ENCODE measurements at places on chromosomes 5 and 9. TPM values are rescaled to one million over a fixed set of nuclear protein-coding genes. Genes with fewer than 3 reads are reported as not detected.

Gene IL6ST
- total RNA-seq: 176 TPM

- no peaks in the 10 kb centered on the region for H3K27me3 ChIP-seq
- no peak overlapping the region for H3K4me3 ChIP-seq
- H3K27ac ChIP-seq: no peak overlapping the region
- no peak for DNase-seq
These were observed 190.6 kb downstream of the MPDZ start for GRCh38 chr9:13088720-13089427.

DNA sequence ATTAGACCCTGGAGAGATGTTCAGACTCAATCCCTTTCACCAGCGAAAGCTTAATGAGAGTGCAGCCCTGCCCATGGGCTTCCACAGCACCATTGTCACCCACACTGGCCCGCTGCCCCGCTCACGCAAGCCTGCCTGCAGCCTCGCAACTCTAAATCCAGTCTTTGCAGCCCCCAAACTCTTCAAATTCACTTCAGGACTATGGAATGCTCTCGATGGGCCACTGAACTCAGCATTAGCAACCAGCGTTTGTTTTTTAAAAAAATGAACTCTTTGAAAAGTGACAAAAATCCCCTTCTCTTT is 17.1 kb downstream of the DCANP1 start:
- no peaks in the 10 kb centered on the region for H3K36me3 ChIP-seq
- H3K4me1 ChIP-seq: no peaks in the 10 kb centered on the region
- peaks cover 3% of the 10 kb centered on the region for H3K27me3 ChIP-seq
- DNase-seq: no peak
- H3K27ac ChIP-seq: no peak overlapping the region

Gene NTRK2
- total RNA-seq: 0.11 TPM

DNA sequence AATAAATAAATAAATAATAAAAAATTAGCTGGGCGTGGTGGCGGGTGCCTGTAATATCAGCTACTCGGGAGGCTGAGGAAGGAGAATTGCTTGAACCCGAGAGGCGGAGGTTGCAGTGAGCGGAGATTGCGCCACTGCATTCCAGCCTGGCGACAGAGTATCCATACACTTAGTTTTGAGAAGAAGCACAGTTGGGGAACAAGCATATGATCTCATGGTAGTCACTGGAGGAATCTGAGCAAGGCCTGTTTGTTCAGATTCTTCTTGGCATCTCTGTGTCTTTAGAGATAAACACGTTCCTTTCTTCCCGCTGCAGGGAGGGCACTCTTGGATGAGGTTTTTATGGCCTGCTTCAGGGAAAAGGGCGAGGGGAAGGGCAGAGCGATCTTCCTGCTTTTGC is 15.6 kb upstream of the DENND1A start:
- H3K4me1 ChIP-seq: no peaks in the 10 kb centered on the region
- no peak overlapping the region for H3K4me3 ChIP-seq
- no peak for DNase-seq
- H3K27ac ChIP-seq: no peak overlapping the region

- H3K4me3 ChIP-seq: no peak overlapping the region
- H3K27ac ChIP-seq: no peak overlapping the region
- no peaks in the 10 kb centered on the region for H3K36me3 ChIP-seq
These were observed 7.1 kb upstream of the EGFL7 start for GRCh38 chr9:136655536-136656182.

DNA sequence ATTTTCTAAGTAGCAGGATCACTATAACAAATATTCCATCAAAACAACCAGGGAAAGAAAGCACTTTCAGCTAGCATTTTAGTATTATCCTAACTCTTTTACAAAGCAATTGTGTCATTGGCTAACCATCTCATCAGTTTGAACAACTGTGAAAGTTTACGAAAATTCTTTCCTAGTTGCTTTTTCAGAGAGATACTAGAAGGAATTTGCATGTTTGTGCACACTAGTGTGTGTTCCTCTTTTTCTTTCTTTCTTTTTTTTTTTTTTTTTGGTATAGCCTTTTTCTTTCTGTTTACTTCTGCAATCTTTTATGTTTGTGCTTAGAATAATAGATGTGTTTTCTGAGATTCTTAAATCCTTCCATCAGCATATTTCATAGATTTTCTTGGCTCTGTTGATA is 124.7 kb upstream of the SEMA6A start:
- no peaks in the 10 kb centered on the region for H3K27me3 ChIP-seq
- DNase-seq: no peak
- no peaks in the 10 kb centered on the region for H3K36me3 ChIP-seq
- no peaks in the 10 kb centered on the region for H3K4me1 ChIP-seq

GRCh38 chr5:314676-315487 is 6.6 kb upstream of the AHRR start:
- H3K36me3 ChIP-seq: peaks cover 43% of the 10 kb centered on the region
- no peak for DNase-seq
- H3K4me3 ChIP-seq: no peak overlapping the region

Gene ANKRD31
- total RNA-seq: 0.86 TPM

DNA sequence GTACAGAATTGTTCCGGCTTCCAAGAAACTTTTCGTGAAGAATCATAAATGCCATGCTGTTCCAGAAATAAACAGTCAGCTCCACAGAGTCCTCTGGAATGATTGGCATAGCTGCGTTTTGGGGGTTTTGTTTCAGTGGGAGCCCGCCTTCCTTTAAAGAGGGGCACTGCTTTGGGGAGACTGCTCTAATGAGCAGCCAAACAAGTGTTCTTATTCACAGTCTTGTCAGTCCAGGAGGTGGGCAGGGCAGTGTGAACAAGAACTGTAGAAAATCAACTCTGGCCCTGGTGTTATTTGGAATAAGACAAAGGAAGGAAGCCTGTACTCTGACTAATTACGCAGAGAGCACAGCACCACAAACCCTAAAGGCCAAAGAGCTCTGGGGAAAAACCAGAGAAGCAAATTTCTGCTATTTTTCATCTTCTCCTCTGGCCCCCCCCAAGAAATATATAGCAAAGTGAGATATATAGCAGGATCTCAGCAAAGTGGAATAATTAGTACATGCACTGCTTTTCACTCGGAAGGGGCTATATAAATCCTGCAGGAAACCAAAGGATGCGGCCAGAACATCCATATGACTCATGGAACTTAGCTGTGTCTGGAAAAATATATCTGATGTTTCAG is 92.9 kb downstream of the GLDC start:
- H3K27ac ChIP-seq: no peak overlapping the region
- no peak for DNase-seq
- no peak overlapping the region for H3K4me3 ChIP-seq

DNA sequence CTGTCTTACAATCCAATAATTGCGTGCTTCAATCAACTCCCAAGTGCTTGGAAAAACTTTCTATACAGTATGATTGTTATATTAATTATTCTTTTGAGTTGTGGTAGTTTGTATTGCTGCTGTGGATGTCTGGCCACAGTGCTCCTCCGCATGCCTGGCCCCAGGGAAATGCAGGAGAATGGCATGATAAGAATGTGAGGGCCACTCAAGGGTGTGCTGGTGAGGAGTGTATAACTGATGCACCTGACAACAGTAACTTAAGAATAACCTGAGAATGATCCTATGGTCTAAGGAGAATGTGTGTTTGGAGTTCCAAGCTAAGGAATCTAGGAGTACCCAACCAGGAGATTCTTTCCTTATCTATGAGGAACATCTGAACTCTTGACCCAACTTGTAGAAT is 152.9 kb upstream of the APC start:
- no peak overlapping the region for H3K4me3 ChIP-seq
- H3K27me3 ChIP-seq: no peaks in the 10 kb centered on the region
- DNase-seq: no peak
- no peaks in the 10 kb centered on the region for H3K36me3 ChIP-seq

Gene RMRP
- 21,585 TPM for total RNA-seq
